ENCODE measurements at places on chromosomes 7 and 10.

DNA sequence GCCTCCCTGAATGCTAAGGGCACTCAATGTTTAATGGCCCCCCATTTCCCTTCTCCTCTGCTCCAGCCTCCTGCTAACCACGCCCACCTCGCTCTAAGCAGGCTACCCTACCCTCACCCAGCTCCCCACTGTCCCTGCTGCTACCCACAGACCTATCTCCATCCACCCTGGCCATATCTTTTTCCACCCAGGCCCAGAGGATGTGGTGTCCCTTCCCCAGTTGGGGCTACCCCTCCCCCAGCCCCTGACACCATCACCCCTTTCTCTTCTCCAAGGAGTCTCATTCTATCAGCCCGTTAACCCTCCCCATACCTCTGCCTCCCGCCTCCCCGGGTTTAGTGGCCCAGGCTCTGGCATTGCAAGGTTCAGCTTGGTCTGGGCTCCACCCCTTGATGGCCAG, 28.9 kb upstream of the PPIF start:
- no peak for DNase-seq

- no peak for DNase-seq
Measured at GRCh38 chr7:36531951-36532350, 142.3 kb downstream of the ANLN start.

DNA sequence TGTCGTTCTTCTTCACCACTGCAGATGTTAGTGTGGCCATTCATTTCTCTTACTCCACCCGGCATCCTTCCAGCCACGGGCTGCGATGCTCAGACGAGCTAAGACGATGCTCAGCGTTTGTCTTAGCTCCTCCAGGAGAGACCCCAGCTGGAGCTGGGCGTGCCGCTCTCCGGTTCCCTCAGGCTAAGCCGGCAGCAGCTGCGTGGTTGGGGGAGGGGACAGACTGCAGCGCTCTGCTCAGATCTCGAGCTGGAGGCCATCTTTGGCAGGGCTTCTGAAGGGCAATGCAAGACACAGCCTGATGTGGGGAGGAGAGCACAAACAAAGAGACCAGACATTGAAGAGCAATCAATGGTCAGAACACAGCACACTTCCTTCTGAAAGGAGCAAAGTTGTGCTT, 4.8 kb downstream of the INA start:
- DNase-seq, result no peak

GRCh38 chr7:133703547-133703946, 423.6 kb upstream of the LRGUK start:
- no peak for DNase-seq

DNA sequence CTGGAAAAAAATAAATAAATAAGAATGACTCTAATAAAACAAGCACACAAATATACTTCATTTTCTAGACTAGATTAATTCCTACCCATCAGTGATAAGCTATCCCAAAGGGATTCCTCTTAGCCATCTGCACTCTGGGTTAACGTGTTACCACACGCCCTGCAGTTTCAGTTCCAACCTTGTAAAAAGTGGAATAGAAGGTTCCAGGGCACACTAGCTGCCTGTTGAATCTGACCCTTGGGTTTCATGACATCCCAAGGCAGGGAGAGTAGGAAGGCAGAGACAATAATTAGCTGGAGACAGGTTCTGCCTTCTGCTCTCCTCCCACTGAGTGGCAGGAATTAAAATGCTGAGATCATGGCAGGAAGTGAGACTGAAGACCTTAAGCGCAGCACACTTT, 33.5 kb downstream of the SLC37A3 start:
- no peak for DNase-seq

Measured in activated T-helper 1 cell treated with anti-CD3 and anti-CD28 coated beads, Interleukin-2, amount 50 U/mL, for 16 hours (primary cell).